ENCODE measurements at places on chromosomes 1 and 21. TPM values are rescaled to one million over a fixed set of nuclear protein-coding genes. Genes with fewer than 3 reads are reported as not detected.

DNA sequence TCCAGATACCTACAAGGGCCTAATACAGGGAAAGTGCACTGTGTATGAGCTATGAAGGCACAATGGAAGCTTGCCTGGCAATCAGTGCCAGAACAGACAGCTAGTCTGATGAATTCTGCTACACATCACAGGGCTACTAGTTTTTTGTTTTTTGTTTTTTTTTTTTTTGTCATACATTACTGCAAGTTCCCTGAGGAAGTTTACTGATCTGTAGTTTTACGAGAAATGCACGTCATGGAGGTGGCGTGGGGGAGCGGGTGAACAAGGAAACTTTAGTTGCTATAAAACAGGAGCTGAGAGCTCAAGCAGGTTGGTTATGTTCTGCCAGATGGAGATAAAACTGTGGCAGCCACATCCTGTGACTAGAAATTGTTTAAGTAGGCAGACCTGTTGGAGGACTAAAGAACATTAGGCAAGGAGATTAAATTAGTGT lies 17.7 kb downstream of the PTPRC start:
- H3K4me3 ChIP-seq, result no peak overlapping the region
- H3K4me1 ChIP-seq, result no peaks in the 10 kb centered on the region
- no peaks in the 10 kb centered on the region for H3K27me3 ChIP-seq
- DNase-seq, result no peak
- no peaks in the 10 kb centered on the region for H3K36me3 ChIP-seq
- no peak overlapping the region for H3K27ac ChIP-seq

The OLFML2B gene
- 6.6 TPM for total RNA-seq

DNA sequence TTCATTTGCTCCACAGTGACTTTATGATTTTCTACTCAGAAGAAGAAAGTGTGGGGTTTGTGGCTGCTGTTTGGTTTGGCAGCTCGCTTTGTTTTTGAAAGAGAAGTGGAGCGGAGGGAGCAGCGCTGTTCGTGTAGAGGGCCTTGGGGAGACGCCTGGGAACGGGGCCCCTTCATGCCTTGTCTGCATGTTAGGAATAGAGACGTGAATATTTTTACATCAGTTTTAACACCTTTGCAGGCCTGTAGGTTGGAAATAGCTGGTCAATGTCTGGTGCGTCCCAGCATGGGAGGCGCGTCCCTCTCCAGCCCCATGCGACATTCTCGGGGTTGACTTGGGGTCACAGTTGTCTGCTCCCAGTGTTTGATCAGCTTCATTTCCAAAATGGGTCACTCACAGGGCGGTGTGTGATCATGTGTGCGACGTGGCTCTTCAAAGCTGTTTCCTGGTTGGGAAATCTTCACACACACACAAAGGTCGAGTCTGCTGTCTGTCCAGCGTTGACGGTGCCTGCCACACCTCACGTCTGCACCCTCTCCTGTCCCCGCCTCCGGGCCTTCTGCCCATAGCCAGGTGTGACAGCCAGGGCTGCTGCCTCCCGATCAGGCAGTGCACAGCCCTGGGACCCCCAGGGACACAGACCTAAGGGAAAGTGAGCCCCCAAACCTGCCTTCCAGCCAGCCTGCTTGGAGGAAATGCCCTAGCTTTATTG lies 149.2 kb downstream of the PSMG1 start:
- H3K27me3 ChIP-seq, result no peaks in the 10 kb centered on the region
- no peak for DNase-seq
- no peaks in the 10 kb centered on the region for H3K36me3 ChIP-seq
- no peaks in the 10 kb centered on the region for H3K4me1 ChIP-seq

The FMO4 gene
- 0.36 TPM for total RNA-seq

GRCh38 chr1:23169727-23170335 lies 1.2 kb upstream of the LUZP1 start:
- H3K36me3 ChIP-seq, result no peaks in the 10 kb centered on the region
- H3K27ac ChIP-seq, result peak overlapping the region; percentile 58
- DNase-seq, result peak; percentile 40
- peak overlapping the region; percentile 65 for H3K4me3 ChIP-seq
- no peaks in the 10 kb centered on the region for H3K27me3 ChIP-seq
- peaks cover 12% of the 10 kb centered on the region for H3K4me1 ChIP-seq

DNA sequence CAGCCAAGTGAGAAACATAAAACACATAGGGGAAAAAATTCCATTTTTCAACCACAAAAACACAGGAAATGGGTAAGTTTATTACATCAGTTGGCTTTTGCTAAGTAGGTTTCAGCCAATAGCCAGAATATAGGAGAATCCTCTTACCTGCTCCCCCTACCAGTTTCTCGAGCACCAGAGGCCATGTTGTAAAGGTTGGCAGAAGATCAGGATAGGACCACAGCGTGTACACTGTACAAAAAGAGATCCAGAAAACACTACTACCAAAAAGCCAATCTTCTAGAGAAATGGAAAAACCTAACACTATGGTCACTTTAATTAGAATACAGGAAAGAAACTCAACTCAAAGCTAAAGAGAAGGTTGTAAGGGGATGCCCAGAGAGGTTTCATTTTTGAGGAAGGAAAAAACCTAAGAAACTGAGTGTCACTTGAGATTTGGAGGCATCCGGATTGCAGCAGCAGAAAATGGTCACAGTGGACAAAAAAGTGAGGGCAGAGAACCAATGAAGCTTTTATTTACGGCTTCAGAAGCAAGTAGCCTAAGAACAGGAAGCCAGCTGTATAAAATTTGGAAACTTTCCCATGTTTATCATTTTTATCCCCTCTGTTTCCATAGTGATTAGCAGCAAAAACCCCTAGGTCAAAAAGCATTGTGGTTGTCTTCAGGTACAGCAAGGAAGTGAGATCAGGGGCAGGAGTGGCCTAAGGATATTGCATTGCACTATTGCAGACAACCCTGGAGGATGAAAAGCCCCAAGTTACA lies 2.9 kb downstream of the EIF2D start:
- H3K4me1 ChIP-seq, result peaks cover 6% of the 10 kb centered on the region
- DNase-seq, result no peak
- no peaks in the 10 kb centered on the region for H3K36me3 ChIP-seq
- no peak overlapping the region for H3K27ac ChIP-seq
- H3K4me3 ChIP-seq, result no peak overlapping the region

GRCh38 chr1:9324246-9325096 lies 31.8 kb downstream of the SPSB1 start:
- no peak for DNase-seq
- H3K27ac ChIP-seq, result no peak overlapping the region
- H3K4me1 ChIP-seq, result peaks cover 19% of the 10 kb centered on the region
- H3K36me3 ChIP-seq, result no peaks in the 10 kb centered on the region

DNA sequence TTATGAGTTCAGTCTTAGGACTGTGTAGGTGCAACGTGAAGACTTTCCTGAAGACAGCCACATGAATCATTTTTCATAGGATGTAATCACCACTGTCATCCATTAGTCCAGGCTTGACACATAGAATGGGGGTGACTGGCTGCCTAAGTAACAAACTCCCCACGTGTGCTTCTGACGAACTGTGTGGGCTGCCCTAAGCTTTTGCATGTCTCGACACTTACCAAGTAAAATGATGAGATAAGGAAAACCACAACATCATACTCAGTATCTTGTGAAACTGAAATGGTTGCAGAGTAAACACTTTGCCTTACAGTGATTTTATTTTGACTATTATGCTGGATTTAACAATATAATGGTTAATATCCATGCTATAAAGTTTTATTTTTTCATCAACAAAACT lies 19.5 kb downstream of the ERG start:
- H3K36me3 ChIP-seq, result no peaks in the 10 kb centered on the region
- no peaks in the 10 kb centered on the region for H3K4me1 ChIP-seq
- H3K4me3 ChIP-seq, result no peak overlapping the region
- H3K27me3 ChIP-seq, result peaks cover 6% of the 10 kb centered on the region
- no peak overlapping the region for H3K27ac ChIP-seq

- DNase-seq, result no peak
- H3K27ac ChIP-seq, result no peak overlapping the region
- H3K36me3 ChIP-seq, result no peaks in the 10 kb centered on the region
Measured at GRCh38 chr1:43274125-43274803, 4.5 kb downstream of the TMEM125 start.

DNA sequence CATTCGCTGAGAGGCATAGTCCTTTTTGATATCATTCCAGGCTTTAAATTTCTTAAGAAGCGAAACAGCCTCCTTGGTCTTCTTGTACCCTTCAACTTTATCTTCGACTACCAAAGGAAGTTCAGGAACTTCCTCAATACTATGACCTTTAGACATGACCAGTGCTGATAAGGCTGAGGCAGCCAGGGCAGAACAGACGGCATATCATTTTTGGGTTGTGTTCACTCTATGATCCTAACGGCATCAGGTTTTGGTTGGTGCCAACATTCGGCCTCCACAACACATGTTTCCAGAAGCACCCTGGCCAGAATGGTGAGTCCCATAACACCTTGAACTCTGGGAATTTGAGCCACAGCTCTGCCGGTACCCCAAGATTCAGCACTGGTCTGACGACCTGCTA lies 31.4 kb upstream of the MYOC start:
- no peaks in the 10 kb centered on the region for H3K36me3 ChIP-seq
- H3K27ac ChIP-seq, result no peak overlapping the region
- no peaks in the 10 kb centered on the region for H3K27me3 ChIP-seq
- no peak overlapping the region for H3K4me3 ChIP-seq
- H3K4me1 ChIP-seq, result no peaks in the 10 kb centered on the region

The GJB3 gene
- not detected for total RNA-seq

DNA sequence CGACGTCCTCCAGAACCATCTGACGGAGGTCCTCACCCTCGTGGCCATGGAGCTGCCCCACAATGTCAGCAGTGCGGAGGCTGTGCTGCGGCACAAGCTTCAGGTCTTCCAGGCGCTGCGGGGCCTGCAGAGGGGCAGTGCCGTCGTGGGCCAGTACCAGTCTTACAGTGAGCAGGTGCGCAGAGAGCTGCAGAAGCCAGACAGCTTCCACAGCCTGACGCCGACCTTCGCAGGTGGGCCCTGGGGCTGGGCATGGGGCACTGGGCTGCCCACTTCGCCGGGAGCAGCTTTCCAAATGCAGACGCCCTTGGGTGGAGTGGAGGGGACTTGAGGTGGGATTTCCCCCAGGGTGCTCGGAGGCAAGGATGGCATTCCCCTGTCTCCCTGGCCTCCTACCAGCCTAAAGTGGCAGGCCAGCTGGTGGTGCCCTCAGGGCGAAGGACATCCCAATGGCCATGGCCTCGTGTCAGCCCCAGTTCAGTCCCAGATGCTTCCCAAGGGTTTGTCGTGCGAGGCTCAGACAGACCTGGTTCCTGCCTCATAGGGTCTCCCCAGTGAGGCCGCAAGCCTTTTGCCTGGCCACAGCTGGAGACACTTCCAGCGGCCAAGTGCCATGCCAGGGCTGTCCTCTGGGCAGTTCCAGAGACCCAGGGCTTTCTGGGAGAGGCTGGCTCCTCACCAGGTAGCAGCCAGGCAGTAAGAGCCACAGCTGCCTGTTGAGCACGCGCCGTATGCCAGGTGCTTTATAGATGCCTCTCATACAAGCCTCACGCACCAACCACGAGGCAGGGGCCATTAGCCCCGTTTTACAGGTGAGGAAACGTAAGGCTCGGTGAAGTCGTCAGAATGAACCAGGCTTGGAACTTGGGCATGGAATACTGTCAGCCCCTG lies 27.8 kb downstream of the H6PD start:
- H3K4me1 ChIP-seq, result peaks cover 42% of the 10 kb centered on the region
- H3K27me3 ChIP-seq, result no peaks in the 10 kb centered on the region
- DNase-seq, result peak; percentile 71
- H3K36me3 ChIP-seq, result peaks cover 42% of the 10 kb centered on the region
- H3K4me3 ChIP-seq, result no peak overlapping the region

GRCh38 chr1:112636056-112636455 lies 16.4 kb downstream of the CAPZA1 start:
- DNase-seq, result no peak
- H3K27ac ChIP-seq, result peak overlapping the region; percentile 52
- H3K27me3 ChIP-seq, result no peaks in the 10 kb centered on the region
- no peak overlapping the region for H3K4me3 ChIP-seq
- no peaks in the 10 kb centered on the region for H3K36me3 ChIP-seq

The EXO1 gene
- not detected for total RNA-seq

The GCSAML gene
- 0.15 TPM for total RNA-seq

DNA sequence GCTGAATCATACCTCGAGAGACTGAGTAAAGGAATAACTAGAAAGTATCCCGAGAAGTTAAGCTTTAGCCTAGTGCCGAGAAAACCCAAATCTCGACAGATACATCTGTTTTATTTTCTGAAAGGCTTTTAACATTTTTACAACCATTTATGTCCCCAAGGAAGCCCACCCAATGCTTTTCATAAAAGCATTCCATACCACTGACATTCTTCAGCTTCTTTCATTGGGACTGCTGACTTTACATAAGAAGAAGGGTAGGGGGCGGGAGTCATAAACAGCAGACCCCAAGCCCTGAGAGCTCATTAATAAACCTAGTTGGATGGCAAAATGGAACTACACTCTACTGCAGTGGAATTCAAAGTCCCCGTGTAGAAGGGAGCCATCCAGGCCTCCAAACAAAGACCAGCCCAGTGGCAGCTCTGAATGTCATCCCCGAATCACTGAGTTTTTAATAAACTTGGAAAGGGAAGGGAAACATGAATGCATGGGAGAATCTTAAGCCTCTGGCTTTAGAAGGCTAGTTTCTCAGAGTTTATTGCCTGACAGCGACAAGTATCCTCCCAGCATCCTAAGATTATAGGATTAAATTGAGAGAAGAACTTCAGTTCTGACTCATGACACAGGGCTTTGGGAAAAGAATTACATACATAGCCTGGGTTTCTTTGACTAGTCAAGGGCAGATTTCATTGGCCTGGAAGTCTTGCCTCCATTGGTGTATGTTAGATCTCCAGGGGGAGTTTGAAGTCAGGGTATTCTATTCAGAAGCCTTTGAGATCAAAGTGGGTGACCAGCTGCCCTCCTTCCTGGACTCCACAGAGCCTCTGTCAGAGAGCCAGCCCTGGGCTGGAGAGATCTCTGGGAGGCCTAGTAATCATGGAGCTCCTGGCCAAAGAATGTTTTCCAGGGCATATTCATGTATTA lies 3.7 kb downstream of the ATF3 start:
- H3K27me3 ChIP-seq, result peaks cover 7% of the 10 kb centered on the region
- H3K27ac ChIP-seq, result no peak overlapping the region
- no peak overlapping the region for H3K4me3 ChIP-seq
- peaks cover 3% of the 10 kb centered on the region for H3K4me1 ChIP-seq
- no peak for DNase-seq

The IFNLR1 gene
- total RNA-seq, result 7.4 TPM

The NEGR1 gene
- 4.6 TPM for total RNA-seq

The ZBTB21 gene
- 3.5 TPM for total RNA-seq

The FMO2 gene
- total RNA-seq, result 22.5 TPM

All from gastrocnemius medialis (tissue), 4 donors.